Cardiac septum (tissue), 1 donor: ENCODE measurements at places on chromosomes 7 and 10.

- DNase-seq, result no peak
These were observed 38.0 kb downstream of the ADD3 start for GRCh38 chr10:110045772-110046171.

GRCh38 chr10:113133497-113134115, 183.6 kb downstream of the TCF7L2 start:
- DNase-seq, result no peak

- DNase-seq, result no peak
These were observed 109.2 kb upstream of the AGK start for GRCh38 chr7:141441837-141442627.

- DNase-seq, result no peak
These were observed 69.3 kb upstream of the PRR15 start for GRCh38 chr7:29494350-29494749.

GRCh38 chr7:3510101-3511020, 209.3 kb downstream of the SDK1 start:
- no peak for DNase-seq
